Activated naive CD4-positive, alpha-beta T cell treated with anti-CD3 and anti-CD28 coated beads, Interleukin-2, amount 50 U/mL, for 72 hours (primary cell): ENCODE measurements at places on chromosomes 4 and X. TPM values are rescaled to one million over a fixed set of nuclear protein-coding genes. Genes with fewer than 3 reads are reported as not detected.

DNA sequence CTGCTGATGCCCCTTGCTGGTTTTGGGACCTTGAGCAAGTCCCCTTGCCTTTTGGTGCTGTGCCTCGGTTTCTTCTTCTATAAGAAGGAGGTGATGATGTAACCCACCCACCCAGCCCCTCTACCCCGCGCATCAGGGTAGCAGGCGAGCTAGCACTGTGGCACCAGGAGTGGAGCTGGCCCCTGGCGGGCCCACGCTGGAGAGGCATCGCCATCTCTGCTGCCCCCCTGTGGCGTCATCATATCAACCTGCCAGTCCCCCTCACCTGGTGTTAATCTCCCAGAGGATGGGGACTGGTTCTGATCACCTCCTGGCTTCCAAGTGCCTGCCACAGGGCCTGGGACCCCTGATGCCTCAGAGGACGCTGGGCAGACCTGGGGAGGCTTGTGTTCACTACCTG, 6.3 kb upstream of the SORCS2 start:
- no peak for DNase-seq

GRCh38 chr4:74631338-74631737, 163.0 kb downstream of the BTC start:
- no peak for DNase-seq

GRCh38 chr4:38371391-38371851, 292.6 kb upstream of the KLF3 start:
- DNase-seq: no peak

DNA sequence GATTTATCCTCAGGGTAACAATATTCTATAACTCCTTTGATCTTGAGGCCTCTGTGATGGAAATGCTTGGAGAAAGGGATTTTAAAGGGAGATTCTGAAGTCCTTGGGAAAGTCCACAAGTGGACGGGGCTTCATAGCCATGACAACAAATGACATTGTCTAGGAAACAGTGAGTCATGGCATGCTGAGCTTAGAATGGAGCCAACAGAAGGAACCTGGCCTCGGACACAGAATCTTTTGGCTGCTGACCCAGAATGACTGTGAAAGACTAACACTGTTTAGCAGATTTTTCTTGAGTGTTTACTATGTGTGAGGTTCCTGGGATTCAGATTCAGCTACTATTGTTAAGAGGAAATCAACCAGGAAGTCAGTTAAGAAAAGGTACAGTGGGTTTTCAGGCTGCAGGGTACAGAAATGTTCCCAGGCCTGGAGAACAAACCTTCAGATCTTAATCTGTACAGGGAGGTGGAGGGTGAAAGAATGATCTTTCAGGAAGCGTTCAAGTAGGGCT, 18.1 kb upstream of the CXCL2 start:
- DNase-seq: no peak

GRCh38 chr4:21512353-21512752, 436.2 kb downstream of the KCNIP4 start:
- DNase-seq: no peak

- DNase-seq: no peak
Measured at GRCh38 chr4:23232987-23233386, 540.2 kb downstream of the GBA3 start.

DNA sequence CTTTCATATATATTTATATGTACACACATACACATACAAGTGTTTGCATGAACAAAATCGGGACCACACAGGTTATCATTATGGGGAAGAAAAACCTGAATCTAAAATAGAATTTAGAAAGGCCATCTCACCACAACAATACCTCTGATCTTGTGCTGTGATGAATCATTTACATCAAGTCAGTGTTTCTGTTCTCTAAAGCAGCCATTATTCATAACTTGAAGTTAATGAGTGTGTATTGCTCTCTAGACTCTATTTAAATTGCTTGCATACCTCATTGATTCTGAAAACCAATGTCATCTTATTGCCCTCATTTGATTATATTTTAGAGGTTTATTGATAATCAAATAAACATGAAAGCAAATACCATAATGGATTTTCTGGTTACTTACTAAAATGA, 71.6 kb downstream of the FAM114A1 start:
- no peak for DNase-seq

GRCh38 chr4:101689220-101689619, 101.3 kb upstream of the BANK1 start:
- DNase-seq: no peak

- no peak for DNase-seq
Measured at GRCh38 chr4:72857216-72857615, 212.3 kb downstream of the COX18 start.

DNA sequence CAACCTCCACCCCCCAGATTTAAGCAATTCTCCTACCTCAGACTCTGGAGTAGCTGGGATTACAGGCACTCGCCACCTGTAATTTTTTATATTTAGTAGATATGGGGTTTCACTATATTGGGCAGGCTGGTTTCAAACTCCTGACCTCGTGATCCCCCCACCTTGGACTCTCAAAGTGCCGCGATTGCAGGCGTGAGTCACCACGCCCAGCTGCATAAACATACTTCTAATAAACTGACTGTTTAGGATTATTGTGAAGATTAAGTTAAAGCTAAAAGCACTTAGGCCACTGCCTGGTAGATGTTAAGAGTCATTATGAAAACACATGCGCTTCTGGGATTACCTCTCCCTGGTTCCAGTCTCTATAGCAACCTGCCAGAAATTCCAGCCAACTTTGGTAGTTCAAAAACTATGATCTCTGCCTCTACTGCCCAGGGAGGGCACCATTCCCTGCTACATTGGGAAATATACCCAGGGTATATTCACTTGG, 30.2 kb upstream of the GRIA3 start:
- no peak for DNase-seq

DNA sequence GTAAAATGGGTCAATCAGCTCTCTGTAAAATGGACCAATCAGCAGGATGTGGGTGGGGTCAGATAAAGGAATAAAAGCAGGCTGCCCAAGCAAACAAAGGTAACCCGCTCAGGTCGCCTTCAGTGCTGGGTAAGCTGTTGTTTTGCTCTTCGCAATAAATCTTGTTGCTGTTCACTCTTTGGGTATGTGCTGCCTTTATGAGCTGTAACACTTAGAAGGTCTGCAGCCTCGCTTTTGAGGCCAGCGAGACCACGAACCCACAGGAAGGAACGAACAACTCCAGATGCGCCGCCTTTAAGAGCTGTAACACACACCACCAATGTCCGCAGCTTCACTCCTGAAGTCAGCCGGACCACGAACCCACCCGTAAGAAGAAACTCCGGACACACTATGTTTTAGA, 11.5 kb upstream of the CAMK2D start:
- DNase-seq: no peak

The HSFX3 gene
- total RNA-seq: not detected

The DMD gene
- total RNA-seq: 0.43 TPM

The COL25A1 gene
- total RNA-seq: not detected

The GABRG1 gene
- not detected for total RNA-seq

The NPY2R gene
- not detected for total RNA-seq
